ENCODE measurements at places on chromosomes 7 and 10. TPM values are rescaled to one million over a fixed set of nuclear protein-coding genes. Genes with fewer than 3 reads are reported as not detected.

- peak; percentile 2 for DNase-seq
Observed at GRCh38 chr10:129655007-129655678, 188.1 kb downstream of the MGMT start.

DNA sequence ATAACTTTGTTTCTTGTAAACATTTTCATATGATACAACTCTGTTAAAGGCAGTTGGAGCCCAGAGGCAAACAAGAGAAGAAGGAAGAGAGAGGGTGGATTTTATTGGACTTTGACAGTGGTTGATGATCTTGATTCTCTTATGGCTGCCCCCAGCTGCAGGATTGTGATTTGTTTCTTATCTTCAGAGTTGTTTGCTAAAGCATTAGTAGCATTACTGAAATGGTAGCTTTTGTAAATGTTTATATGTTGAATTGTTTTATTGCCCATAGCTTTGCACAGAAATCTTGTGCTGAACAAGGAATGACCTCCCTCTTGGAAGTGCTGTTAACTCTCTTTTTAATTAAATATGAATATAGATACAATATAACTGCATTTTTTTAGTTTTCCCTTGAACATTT is 309.4 kb downstream of the AUTS2 start:
- DNase-seq = no peak

- no peak for DNase-seq
Observed at GRCh38 chr10:44619521-44619920, 234.6 kb upstream of the CXCL12 start.

DNA sequence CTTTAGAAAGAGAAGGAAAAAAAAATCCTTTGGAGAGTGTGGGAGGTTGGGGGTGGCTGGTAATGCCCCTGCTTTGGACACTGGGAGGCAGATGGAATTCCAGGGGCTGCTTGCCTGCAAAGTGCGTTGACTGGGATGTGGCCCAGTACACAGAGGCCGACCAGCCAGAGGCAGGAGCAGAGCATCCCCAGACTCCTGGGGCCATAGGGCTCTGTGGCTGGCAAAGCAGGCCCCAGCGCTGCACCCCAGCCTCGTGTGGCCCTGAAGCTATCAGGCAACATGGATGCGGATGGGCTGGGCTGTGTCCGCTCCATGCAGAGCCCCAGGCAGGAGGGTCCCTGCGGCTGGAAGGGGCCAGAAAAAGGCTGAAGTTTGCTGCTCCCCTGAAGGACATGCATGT is 361.6 kb upstream of the FZD8 start:
- DNase-seq = no peak

The WAPL gene
- total RNA-seq = 49.4 TPM

The UCMA gene
- total RNA-seq = not detected

The ITGB8 gene
- total RNA-seq = 10.8 TPM

Measured in IMR-90 (cell line).